ENCODE measurements at places on chromosomes 4 and X. TPM values are rescaled to one million over a fixed set of nuclear protein-coding genes. Genes with fewer than 3 reads are reported as not detected.

The SGCB gene
- 7.3 TPM for total RNA-seq

The XPNPEP2 gene
- not detected for total RNA-seq

The PASD1 gene
- not detected for total RNA-seq

The APELA gene
- total RNA-seq = not detected

The MAB21L2 gene
- total RNA-seq = not detected

The AWAT2 gene
- not detected for total RNA-seq

The CSAG2 gene
- total RNA-seq = not detected

The ARHGAP4 gene
- 324 TPM for total RNA-seq

The UXT gene
- 217 TPM for total RNA-seq

The SRPK3 gene
- total RNA-seq = not detected

The NAAA gene
- 82.4 TPM for total RNA-seq

The FGF13 gene
- total RNA-seq = not detected

The SLITRK2 gene
- not detected for total RNA-seq

The ARX gene
- not detected for total RNA-seq

The TEX11 gene
- total RNA-seq = not detected

The STATH gene
- not detected for total RNA-seq

The NLGN4X gene
- not detected for total RNA-seq

The MAPK10 gene
- total RNA-seq = not detected

The CDX4 gene
- not detected for total RNA-seq

The SORBS2 gene
- total RNA-seq = not detected

The HGFAC gene
- total RNA-seq = not detected

The SSX2 gene
- total RNA-seq = not detected

The RHOH gene
- total RNA-seq = 233 TPM

The CCDC160 gene
- total RNA-seq = not detected

The GUCY1B1 gene
- not detected for total RNA-seq

The PUDP gene
- 8.6 TPM for total RNA-seq

The COQ2 gene
- total RNA-seq = 5.9 TPM

The SASH3 gene
- total RNA-seq = 154 TPM
